ENCODE measurements at places on chromosomes 11 and 22. TPM values are rescaled to one million over a fixed set of nuclear protein-coding genes. Genes with fewer than 3 reads are reported as not detected.
A peak's percentile ranks its signal among the peaks of the same experiment; 100 is the strongest.

FAM83F gene
- 21.9 TPM for total RNA-seq

MFRP gene
- not detected for total RNA-seq

DNA sequence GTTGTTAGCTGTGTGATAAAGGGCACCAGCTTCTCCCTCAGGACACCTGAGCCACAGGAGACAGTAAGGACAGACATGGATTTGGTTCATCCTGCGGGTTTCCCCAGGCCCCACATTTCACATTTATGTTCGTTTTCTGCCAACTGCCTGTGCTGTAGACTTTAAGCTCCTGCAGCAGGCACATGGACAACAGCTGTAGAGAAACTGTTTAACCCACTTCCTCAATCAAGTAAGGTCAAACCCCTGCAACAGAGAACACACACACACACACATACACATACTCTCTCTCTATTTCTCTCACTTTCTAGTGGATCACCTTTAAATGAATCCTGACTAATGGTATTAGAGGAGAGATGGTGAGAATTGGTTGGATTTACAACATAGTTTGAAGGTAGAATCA lies 90.7 kb downstream of the C11orf87 start:
- no peak for DNase-seq

DNA sequence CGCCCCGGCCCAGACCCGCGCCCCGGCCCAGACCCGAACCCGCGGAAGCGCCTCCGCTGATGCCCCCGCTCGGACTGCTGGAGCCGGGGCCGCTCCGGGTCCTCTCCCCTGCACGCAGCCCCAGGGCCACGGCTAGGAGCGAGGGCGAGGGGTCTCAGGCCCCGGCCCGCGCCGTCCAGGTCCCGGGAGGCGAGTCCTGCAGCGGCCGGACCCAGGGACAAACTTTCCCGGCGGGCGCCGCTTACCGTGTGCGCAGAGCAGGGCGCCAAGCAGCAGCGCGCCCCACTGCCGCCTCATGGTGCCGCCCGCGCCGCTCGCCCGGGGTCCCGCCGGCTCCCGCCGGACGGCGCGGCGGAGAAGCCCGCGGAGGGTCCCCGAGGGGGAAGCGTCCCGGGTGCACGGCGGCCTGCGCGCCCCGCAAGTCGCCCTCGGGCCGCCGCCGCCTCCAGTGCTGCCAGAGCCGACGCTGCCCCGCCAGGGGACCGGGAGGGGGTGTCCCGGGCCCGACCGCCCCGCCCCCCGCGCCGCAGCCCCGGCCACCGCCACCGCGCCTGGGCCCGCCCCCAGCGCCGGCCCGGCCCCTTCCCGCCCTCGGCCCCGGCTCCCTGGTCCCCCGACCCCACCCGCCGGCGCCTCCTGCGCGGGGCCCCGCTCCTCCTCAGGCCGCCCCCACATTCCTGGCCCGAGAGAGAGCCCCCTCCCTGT lies at the start of gene LRP4:
TSS of gene LRP4 (minus strand) at position 468 of the 705 bp plus-strand sequence. CDS start at position 297, 171 bp downstream.
- peak; percentile 66 for DNase-seq

NPAS4 gene
- not detected for total RNA-seq

MRGPRE gene
- total RNA-seq = not detected

- no peak for DNase-seq
These were observed 478 bp upstream of the CD248 start for GRCh38 chr11:66317322-66317722.

RAG2 gene
- not detected for total RNA-seq

GRCh38 chr11:81829976-81830375 lies 903.7 kb downstream of the FAM181B start:
- DNase-seq = no peak

OR9G1 gene
- total RNA-seq = not detected

GRCh38 chr11:28108958-28109357 lies 770 bp downstream of the METTL15 start:
- DNase-seq = no peak

MAPK8IP2 gene
- 2.9 TPM for total RNA-seq

DNA sequence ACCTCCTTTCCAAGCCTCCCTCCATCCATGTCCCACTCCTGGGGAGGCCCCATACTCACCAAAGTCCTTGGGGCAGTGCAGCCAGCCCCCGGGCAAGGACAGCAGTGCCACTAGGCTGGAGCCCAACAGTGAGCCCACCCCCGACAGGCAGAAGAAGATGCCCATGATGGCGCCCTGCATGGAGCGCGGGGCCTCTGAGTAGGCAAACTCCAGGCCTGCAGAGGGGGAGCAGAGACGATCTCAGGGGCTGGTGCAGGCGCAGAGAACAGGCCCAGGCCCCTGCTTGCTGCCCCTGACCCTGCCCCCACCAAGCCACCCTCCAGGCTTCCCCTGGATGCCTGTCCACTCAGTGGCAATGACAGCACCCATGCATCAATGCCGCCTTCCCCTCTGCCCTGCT lies 13.6 kb downstream of the TMEM132A start:
- no peak for DNase-seq

GRCh38 chr11:73271936-73272679 lies at the start of gene P2RY6:
Gene P2RY6, plus strand, starts transcription at chr11:73272338. Its CDS starts 24,181 bp downstream, at chr11:73296519.
- DNase-seq = no peak

DNA sequence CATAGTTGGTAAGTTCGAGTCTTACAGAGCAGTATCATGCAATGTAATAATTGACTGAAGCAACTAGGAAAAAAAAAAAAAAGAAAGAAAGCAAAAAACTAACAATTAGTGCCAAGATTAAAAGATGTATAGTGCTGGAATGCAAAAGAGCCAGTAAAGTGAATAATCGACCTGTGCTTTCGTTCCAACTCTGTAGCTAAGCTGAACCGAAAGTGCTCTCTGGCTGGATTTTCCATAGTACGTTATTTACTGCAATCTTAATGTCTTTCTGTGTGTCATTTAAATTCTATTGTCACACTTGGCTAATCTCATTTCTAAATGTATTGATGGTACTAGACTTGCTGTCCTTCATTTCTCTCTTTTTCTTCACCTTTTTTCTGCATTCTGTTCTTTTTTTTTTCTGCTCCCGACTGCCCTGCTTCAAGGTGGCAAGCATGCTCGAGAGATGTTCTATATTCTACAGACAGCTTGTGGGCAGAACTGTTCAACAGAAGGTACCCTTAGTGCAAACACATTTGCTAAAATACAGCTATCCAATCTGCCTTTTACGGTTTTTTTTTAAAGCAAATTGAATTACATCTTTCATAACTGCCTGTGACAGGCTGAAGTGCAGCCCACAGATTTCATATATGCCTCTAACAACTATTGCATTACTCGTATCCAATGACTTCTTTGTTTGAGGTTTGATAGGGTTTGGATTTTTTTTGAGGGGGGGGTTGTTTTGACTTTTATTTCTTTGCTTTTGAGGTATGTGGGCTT lies 204.2 kb upstream of the MTNR1B start:
- no peak for DNase-seq

- DNase-seq = peak; percentile 45
These were observed 39.1 kb upstream of the CREB3L1 start for GRCh38 chr11:46238078-46238966.

SMIM35 gene
- not detected for total RNA-seq

DNA sequence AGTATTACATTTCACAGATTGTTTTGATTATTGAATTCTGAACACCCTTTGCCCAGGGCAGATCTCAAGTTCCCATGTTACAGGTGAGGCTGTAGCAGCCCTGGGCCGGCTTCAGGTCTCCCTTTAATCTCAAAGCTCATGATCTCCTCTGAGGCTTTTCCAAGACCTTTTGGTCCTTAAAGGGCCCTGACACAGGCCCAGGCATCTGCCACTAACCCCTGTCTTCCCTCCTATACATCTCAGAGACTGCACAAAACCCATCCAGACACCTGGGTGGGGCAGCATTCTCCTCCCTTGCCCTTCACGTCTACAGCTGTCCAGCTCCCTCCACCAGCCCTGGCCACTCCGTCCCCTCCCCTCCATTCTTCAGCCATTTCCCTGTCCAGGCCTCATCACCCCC lies 37.8 kb downstream of the PDE2A start:
- no peak for DNase-seq

DNA sequence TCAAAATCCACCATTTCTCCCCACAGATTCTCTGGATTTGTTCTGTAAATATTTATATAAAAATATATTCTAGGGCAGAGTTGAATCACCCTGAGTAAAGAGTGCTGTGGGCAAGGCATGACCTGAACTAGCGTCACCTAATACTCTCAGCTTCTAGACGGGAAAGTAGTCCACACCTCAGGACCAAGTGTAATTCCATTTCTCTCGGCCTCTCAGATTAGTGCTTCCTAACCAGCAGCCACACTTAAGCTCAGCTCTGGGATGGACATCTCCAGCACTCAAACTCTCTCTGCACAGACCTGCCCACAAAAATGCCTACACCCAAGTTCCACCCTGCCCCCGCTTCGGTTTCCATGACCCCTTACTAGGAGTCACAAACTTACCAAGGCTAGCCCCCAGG lies 5.3 kb downstream of the SPTBN2 start:
- no peak for DNase-seq

DNA sequence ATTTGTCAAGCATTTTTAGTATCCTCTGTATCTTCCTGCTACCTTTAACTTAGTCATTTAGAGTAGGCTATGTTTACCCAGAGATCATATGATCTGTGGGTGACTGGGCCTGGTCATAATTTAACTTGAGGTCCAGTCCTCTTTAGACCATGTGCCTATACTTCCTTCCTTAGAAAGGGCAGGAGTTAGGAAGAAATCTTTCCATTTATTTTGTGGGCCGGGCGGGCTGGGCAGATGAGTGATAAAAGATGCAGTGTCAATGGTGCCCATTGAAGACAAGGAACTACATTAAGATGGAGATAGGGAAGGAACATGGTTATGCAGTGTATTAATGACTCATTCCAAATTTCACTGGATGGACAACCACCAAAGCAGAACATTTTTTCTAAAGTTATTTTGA lies 30.9 kb upstream of the PDE3B start:
- no peak for DNase-seq

DNA sequence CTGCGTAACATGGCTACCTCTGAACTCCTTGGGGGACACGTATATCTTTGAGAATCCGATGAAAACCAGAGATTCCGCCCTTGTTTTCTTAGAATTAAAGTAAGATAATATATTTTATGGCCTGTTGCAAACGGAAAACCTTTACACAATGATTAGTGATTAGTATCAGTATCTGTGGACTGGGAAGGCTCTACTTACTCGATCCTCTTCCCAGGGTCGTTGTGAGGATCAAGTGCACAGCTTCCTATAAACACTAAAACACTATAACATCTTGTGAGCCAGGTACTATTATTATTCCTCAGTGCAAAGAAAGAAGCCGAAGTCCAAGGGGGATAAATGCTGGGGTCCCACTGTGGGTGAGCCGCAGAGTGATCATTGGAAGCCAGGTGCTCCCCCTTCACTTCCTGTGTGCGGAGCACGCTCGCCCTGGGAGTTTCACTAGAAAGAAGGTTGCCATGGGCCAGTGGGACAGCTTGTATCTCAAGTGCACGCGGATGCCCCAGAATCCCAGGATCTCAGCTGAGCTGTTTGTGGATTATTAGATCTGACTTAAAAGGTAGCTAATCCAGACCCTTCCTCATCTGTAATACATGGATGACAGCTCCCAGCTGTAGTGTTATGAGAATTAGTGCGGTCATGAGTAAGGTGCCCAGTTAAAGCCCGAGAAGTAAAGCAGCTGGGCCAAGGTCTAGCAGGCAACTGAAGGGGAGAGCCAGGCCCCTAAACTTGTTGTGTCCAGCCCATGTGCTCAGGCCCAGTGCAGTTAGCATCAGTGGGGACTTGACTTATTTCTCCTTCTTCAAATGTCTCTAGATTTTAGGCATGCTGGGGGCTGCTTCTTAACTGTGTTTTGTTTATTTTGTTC lies 839 bp downstream of the CBY1 start:
- peak; percentile 27 for DNase-seq

GRCh38 chr11:2530855-2531200 lies 86.0 kb downstream of the KCNQ1 start:
- no peak for DNase-seq

DNA sequence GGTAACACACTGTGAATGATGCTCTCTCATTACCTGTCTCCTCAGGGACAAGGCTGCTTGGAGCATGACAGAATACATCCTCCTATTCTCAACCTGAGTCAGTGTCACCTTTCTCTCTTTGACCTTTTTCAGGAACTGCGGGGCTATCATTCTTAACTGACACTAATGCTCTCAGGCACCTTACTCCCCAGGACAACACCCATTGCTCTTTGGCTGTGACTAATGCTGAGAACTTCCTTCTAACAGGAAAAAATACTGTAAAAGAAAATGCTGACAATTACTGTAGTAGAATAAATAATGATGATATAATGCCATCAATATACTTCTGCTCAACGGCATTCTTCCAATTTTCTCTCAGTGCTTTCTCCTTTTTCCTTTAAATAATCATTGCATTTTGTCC lies 2082.7 kb upstream of the RAG2 start:
- no peak for DNase-seq

CTSW gene
- total RNA-seq = not detected

GSTT4 gene
- not detected for total RNA-seq

- DNase-seq = peak; percentile 28
These were observed 495 bp downstream of the HYOU1 start for GRCh38 chr11:119056421-119056999.

DNA sequence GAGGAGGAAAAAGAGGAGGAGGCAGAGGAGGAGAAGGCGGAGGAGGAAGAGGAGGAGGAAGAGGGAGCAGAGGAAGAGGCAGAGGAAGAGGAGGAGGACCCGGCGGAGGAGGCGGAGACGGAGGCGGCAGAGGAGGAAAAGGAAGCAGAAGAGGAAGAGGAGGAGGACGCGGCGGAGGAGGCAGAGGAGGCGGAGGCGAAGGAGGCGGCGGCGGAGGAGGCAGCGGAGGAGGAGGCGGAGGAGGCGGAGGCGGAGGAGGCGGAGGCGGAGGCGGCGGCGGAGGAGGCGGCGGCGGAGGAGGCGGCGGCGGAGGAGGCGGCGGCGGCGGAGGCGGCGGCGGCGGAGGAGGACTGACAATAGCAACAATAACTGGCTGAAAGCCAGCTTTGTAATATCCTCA lies 616.6 kb downstream of the TBC1D22A start:
- no peak for DNase-seq

- DNase-seq = no peak
These were observed 2.0 kb downstream of the PCSK7 start for GRCh38 chr11:117229931-117230285.

- no peak for DNase-seq
These were observed 102.7 kb downstream of the FAR1 start for GRCh38 chr11:13771151-13771550.

- DNase-seq = no peak
These were observed 18.4 kb downstream of the PGA5 start for GRCh38 chr11:61259363-61259762.

GRCh38 chr11:62151737-62152102 lies 27.9 kb downstream of the INCENP start:
- DNase-seq = no peak

DNA sequence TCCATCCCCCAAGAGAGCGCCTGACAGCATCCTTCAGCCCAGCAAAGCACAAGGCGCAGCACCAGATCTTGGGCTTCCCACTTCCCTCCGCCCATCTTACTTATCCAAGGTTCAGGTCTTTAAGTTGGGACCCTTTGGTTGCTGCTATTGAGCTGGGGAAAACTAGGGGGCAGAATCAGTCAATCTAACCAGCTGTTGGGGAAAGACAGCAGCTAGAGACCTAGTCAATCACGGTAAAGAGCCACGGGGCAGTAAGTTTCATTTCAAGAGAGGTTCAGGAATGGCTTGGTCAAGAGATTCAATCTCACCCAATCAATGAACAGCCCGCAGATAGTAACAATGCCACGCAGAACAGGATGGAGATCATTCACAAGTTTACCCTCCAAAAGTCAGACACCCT lies 1.7 kb downstream of the ABTB2 start:
- no peak for DNase-seq

Measured in Calu3 (cell line).